Progenitor cell of endocrine pancreas (in vitro differentiated cells): ENCODE measurements at places on chromosomes 2 and 18. TPM values are rescaled to one million over a fixed set of nuclear protein-coding genes. Genes with fewer than 3 reads are reported as not detected.

NGEF gene
- total RNA-seq = 0.71 and 1.2 TPM in 2 replicates

ACKR3 gene
- 18.8 and 23.3 TPM in 2 replicates for total RNA-seq

APCDD1 gene
- 9.7 and 10.9 TPM in 2 replicates for total RNA-seq

DNA sequence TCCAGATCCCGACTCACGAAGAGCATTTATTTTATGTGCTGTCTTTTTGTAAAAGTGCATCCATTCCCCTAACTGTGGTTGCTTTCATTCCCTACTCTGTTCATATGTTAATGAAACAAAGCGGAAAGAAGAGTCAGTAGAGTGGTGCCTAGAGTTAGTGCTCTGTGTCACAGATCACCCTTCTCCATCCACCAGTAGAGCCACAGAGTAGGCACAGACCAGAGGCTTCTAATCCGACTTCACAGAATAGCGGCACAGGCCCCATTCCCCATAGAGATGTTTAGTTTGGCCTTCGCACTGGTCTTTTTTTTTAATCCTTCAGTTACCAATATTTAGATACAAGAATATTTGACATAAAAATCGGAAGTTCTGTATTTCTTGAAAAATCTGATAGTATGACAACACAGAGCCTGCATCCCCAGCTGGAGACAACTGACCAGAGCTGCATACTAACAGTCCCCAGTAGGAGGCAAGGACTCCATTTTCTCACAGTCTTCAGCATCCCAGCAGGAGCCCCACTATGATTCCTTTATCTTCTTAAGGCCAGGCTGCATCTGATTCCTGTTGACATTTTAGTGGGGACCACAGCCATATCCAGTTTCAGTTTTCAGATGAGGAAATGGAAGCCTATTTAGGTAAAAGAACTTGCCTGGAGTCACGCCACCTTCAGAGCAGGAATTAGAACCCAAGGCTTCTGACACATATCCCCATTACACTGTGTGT is 7.0 kb downstream of the G6PC2 start:
- H3K36me3 ChIP-seq = no peaks in the 10 kb centered on the region
- H3K27ac ChIP-seq = no peak overlapping the region

GRCh38 chr2:12897181-12897580 is 180.4 kb downstream of the TRIB2 start:
- H3K27me3 ChIP-seq = no peaks in the 10 kb centered on the region
- H3K36me3 ChIP-seq = no peaks in the 10 kb centered on the region
- no peaks in the 10 kb centered on the region for H3K4me1 ChIP-seq
- no peak overlapping the region for H3K4me3 ChIP-seq
- H3K27ac ChIP-seq = no peak overlapping the region
- DNase-seq = no peak

GRCh38 chr2:15666861-15667808 is 75.5 kb downstream of the DDX1 start:
- no peak overlapping the region for H3K4me3 ChIP-seq
- H3K36me3 ChIP-seq = peaks cover 4% of the 10 kb centered on the region
- no peak for DNase-seq
- peaks cover 8% of the 10 kb centered on the region for H3K4me1 ChIP-seq
- peaks cover 53% of the 10 kb centered on the region for H3K27me3 ChIP-seq
